ENCODE measurements at places on chromosomes 1 and 21.

DNA sequence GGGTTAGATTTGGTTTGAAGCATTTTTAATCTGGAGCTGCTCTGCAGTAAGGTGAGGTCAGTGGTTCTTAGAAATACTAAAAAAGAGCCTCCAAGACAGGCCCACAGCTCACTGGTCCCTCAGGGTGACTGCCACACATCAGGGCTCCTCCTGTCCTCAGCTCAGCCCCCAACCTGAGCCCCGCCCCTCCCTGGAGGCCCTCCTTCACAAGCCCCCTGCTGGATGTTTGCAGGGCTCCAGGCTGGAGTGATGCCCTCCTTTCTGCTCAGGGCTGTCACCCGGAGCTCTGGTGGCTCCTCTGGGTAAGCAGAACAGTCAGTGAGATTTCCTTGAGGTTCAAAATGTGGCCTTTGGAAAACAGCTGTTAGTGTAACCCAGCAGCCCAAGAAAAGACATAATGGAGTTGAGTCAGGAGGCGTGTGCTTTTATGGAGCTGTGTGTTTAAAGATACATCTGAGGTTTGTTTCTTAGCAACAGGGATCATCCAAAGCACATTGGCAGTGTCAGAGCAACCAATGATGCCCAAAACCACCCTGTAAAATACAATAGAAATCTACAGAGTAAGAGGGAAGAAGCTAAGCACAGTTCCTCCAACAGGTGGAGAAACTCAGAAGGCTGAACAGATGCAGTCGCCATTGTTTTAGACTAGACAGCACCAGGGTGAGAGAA is 21.4 kb downstream of the STUM start:
- DNase-seq: peak; percentile 13

DNA sequence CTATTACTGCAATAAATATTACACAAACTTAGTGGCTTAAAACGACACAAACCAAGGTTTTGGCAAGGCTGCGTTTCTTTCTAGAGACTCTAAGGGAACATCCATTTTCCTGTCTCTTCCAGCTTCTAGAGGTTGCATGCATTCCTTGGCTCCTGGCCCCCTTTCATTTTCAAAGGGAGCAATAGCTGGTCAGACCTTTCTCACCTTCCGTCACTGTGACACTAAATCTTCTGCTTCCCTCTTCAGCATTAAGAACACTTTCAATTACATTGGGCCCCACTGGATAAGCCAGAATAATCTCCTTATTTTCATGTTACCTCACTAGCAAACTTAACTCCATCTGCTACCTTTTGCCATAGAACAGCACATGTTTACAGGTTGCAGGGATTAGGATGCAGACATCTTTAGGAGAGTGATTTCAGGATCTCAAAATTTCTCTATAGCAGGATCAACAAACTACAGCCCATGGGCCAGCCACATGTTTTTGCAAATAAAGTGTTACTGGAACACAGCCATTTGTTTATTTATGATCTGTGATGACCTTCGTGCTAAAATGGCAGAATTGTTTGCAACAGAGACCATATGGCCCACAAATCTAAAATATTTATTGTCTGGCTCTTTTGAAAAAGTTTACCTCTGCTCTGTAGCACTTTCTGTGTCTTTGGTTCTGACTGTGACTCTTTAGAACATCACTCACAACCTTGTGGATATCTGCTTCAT is 221.5 kb upstream of the SGIP1 start:
- no peak for DNase-seq

DNA sequence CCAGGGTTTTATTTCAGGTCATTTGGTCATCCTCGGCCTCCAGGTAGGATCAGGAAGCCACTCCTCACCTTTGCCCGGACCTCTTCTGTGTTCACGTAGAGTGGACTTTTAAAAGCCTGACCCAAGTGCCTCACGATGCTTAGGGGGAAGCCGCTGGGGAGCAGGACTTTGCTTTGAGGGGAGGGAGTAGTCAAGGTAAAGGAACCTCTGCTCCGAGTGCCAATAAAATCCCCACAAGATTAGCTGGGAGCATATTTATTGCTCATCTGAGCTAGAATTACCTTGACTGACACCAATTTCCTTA is 603 bp upstream of the DHRS3 start:
- DNase-seq: no peak

DNA sequence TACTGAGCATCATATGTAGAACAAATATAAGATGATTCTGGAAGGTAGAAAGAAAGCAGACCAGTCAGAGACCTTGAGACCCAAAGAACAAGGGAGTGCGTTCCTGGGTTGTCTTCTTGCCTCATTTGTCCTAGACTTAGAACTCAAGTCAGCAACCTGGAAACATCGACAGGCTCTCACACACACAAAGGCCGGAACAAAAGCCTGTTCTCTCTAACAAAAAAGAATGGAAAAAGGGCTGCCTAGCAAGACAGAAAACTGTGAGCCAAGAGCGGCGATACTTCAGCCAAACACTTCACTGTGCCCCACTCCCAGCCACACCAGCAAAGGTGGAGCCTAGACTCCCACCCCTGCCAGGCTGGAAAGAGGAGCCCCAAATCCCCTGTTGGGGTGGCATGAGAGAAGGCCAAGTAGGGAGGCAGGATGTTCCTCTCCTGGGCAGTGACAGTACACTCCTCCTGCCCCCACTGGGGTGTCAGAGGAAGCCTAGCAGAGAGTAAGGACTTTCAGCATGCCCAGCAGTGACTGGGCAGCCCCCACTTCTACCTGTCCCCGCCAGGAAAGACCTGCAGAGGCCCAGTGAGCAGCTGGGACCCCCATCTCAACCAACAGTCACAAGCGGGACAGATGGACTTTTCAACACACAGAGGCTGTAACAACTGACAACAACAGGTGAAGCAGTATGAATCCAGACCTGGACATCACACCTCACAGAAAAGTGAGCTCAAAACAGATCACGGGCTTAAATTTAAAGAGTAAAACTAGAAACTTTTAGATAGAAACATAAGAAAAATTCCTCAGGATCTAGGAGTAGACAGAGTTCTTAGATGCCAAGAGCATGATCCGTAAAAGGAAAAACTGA is 33.0 kb downstream of the MRAP start:
- DNase-seq: no peak

GRCh38 chr21:45404730-45405270 is at the start of gene COL18A1:
Gene COL18A1 (plus strand): TSS chr21:45405165. CDS start chr21:45405231, 66 bp downstream.
- peak; percentile 36 for DNase-seq

GRCh38 chr1:83123019-83123418 is 875.9 kb downstream of the TTLL7 start:
- DNase-seq: no peak

GRCh38 chr1:39063775-39064174 is 37.6 kb downstream of the NDUFS5 start:
- no peak for DNase-seq

GRCh38 chr1:42747125-42747524 is 7.1 kb upstream of the CLDN19 start:
- peak; percentile 49 for DNase-seq

DNA sequence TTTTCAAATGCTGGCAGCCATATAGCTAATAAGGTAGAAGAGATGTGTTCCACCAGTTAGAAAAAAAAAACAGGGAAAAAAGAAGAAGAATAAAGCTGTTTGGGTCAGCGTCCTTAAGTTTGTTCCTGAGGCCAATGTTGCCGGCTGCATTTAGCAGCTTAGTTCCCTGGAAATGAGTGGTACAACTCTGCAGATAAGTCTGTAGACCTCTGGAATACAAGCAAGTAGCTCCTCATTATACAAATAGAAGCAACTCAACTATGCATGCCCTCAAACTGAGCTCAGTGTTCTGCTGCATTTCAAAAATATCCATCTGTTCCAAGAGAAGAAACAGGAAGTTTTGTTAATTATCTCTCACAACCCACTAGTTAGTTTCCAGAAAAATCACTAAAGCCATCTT is 181.2 kb upstream of the PKN2 start:
- no peak for DNase-seq

- peak; percentile 15 for DNase-seq
Observed at GRCh38 chr1:159790237-159790917, 9.6 kb downstream of the DUSP23 start.

- DNase-seq: no peak
Observed at GRCh38 chr1:41341365-41341683, 19.9 kb upstream of the FOXO6 start.

DNA sequence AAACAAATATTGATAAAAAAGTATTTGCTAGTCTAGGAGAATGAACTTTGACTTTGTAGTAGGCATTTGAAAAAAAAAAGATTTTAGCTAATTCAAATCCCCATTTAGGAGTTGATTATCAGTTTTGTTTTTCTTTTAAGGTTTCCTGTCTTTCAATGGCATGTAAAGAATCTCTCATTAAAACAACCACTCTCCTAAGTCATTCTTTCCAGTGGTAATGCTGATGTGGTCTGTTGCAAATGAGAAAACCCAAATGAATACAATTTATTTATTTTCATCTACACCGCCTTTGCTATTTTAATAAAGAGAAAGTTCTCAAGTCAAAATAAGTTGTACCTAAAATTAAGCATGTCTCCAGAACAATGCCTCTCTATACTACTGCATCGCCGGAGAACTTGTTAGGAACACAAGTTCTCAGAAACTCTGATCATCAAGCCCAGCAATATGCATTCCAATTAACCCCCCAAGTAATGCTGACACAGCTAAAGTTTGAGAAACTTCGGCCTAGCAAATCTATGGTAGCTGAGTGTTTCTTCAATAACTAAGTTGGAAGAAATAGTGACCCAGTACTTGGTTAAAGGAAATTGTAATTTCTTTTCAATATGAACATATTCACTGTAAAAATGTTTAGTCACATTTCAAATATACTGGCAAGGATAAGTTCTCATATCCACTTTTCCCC is 255.1 kb downstream of the PTPRC start:
- DNase-seq: no peak

DNA sequence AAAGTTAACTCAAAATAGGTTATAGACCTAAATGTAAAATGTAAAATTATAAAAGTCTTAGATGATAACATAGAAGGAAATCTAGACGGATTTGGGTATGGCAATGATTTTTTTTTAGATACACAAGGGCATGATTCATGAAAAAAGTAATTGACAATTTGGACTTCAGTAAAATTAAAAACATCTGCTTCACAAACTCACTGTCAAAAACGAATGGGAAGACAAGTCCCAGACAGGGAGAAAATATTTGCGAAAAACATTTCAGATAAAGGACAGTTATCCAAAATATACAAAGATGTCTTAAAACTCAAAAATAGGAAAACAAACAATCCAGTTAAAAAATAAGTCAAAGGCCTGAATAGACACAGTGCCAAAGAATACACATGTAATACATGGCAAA is 9.7 kb upstream of the PTGS2 start:
- DNase-seq: no peak

- no peak for DNase-seq
Observed at GRCh38 chr1:9746211-9746610, 77.6 kb downstream of the CLSTN1 start.

DNA sequence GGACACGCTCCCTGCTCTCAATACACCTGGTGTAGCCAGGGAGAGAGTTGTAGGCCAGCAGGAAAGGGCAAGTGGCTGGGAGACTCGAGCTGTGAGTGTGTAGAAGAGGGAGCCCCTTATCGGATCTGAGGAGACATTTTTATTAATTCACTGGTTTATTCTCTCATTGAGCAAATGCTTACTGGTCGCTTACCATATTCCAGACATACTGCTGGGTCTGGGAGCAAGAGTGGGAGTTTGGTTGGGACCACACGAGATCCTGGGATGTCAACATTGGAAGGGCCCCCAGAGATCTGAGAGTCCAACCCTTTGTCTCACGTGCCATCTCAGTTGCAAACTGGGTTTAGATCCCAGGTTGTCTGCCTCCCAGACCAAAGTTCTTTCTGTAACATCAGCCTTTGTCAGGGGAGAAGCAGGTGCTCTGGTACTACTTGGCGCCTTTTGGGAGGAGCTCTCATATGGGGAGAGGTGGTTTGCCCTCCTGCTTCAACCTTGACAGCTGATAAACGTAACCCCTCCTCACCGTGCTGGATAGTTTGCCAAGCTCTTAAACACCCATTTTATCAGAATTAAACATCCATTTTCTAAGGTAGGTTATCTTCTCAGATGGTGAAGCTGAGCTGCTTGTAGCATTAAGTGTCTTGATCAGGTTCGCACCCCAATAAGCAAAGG is 742 bp downstream of the TMEM222 start:
- DNase-seq: no peak

- DNase-seq: no peak
Observed at GRCh38 chr1:101139130-101139529, 97.7 kb upstream of the S1PR1 start.

- no peak for DNase-seq
Observed at GRCh38 chr1:94596260-94596659, 54.7 kb upstream of the F3 start.

GRCh38 chr1:211377539-211378450 is 51.2 kb downstream of the TRAF5 start:
- no peak for DNase-seq

GRCh38 chr1:160658814-160659193 is 12.0 kb upstream of the SLAMF1 start:
- DNase-seq: no peak

DNA sequence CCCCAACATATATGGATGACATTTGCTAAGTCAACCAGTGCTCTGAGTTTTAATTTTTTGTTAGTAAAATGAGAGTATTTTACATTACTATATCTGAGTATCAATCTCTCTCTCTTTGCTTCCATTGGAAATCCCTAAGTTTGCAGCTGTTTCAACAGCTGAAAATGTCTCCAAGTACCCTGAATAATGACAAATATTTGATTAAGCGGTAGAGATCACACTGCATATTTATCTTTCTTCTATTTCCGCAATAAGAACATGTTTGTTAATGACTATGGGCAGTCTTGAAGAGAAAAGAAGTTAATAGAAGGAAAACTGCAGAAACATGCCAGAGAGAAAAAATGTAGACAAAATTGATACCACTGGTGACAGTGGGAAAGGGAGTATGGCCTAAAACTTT is 1117.5 kb downstream of the NCAM2 start:
- no peak for DNase-seq

- no peak for DNase-seq
Observed at GRCh38 chr1:93701629-93702028, 20.0 kb upstream of the BCAR3 start.

- DNase-seq: no peak
Observed at GRCh38 chr1:108521990-108522393, 37.9 kb upstream of the EEIG2 start.

DNA sequence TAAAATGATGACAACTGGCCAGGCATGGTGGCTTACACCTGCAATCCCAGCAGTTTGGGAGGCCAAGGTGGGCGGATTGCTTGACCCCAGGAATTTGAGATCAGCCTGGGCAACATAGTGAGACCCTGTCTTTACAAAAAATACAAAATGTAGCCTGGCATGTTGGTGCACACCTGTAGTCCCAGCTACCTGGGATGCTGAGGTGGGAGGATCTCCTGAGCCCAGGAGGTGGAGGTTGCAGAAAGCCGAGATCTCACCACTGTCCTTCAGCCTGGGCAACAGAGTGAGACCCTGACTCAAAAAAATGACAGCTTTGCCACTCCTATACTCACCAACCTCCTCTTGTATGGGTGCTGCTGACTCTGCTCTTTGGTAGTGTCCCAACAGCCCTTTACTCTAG is 18.6 kb downstream of the SYT11 start:
- no peak for DNase-seq

Data from activated CD4-positive, alpha-beta T cell treated with anti-CD3 and anti-CD28 coated beads, Interleukin-2, amount 50 U/mL, for 48 hours (primary cell).